ENCODE measurements at places on chromosomes 3 and 15.

- DNase-seq: no peak
Measured at GRCh38 chr3:5186089-5186857, 1.2 kb upstream of the EDEM1 start.

DNA sequence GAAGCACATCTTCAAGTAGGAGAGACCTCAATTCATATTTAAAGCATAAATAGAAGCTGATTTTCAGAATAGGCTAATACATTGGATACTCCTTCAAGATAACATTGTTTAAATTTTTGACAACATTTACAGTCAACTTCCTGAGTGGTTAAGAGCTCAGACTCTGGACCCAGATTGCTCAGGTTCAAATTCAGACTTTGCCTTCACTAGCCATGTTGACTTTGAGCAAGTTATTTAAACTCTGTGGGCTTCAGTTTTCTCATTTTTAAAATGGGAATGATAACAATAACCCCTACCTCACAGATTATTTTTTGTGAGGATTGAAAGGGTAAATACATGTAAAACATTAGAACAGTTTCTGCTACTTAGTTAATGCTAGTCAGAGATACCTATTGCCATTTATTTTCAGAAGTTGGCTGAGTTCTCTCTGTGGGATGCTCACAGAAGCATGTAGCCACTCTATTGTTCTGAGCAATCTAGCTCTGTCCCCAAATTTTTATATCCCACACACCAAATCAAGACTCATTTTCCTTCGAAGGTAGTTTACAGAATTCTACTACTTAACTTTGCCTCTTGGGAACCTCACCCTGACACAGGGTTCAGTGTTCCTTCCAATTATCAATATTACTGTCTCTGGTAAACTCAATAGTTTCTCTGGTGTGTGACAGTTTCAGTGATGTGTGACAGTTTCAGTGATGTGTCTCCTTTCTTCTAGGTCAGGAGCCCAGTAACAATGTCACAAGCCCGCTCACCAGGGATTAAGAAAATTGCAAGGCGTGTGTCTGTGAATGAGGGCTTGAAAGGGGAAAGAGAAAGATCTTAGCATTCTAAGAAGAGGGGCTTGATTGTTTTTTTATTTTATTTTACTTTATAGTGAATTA, 79.4 kb upstream of the OSTN start:
- no peak for DNase-seq

GRCh38 chr15:78360367-78360801, 20.2 kb downstream of the CRABP1 start:
- peak; percentile 34 for DNase-seq

DNA sequence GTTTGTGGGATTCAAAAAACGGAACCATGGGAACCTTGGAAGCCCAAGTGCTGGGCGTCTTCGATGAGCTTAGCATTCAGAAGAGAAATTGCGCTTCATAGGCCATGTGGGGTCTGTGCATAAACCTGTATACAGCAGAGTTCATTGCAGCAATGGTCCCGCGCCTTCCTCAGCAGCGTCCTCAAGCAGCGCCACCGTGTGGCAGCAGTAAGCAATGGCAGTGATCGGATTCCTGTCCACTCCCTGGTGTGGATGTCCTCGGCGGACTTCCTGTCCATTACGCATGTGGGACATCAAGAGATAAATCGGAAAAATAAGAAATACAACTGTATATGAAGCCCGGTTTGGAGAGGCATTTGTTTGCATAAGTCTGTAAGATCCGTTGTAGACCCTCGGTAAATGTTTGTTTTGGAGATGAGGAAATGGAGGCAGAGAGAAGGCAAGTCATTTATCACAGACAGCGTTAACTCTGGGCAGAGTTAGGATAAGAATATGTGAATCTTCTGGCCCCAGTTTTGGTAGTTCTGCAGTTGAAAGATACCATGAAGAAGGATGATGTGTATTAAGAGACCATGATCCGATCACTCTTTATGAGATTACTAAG, 57.7 kb downstream of the CNTN4 start:
- no peak for DNase-seq

DNA sequence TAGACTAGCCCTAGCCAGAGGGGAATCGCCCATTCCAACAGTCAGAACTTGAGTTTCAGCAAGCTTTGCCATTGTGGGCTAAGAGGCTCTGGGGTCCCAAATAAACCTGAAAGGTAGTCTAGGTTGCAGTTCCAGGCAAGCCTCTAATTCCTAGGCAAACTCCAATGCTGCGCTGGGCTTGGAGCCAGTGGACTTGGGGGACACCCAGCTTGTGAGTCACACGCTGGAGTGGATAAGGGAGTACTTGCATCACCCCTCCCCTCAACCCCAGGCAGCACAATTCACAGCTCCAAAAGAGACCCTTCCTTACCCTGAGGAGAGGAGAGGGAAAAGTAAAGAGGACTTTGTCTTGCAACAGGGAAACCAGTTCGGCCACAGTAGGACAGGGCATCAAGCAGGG, 105.2 kb upstream of the DPPA4 start:
- no peak for DNase-seq

DNA sequence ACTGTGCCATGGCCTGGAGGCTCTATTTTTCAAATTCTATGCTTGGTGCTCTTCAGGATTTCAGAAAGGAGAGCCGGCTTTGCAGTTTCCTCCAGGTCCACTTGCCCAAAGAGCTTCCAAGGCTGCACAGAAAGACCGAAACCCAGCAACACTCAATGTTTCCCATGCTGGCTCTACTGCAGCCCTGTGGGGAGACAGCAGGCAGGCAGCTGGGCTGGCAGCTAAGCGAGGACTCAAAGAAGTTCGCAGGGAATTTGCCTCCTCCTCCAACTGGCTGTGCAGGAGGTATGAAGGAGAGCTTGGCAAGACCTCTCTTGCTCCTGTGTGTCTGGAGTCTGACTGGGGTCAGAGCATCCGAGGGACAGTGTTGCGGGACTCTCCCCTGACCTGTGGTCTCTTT, 17.4 kb upstream of the ITGA11 start:
- no peak for DNase-seq

DNA sequence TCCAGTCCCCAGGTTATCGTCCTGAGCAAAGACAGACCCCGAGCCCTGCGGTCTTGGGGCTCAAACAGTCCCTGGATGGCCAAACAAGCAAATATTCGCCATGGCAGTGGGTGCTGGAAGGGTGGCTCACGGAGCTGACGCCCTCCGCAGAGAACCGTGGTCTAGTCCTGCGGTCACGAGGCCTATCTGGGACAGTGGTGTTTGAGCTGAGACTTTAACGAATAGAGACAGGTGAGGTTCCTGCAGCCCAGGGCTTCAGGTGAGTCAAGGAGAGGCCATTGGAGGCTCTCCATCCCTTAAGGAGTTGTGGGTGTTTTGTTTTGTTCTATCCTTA, 399 bp upstream of the SUCLG2 start:
- no peak for DNase-seq

DNA sequence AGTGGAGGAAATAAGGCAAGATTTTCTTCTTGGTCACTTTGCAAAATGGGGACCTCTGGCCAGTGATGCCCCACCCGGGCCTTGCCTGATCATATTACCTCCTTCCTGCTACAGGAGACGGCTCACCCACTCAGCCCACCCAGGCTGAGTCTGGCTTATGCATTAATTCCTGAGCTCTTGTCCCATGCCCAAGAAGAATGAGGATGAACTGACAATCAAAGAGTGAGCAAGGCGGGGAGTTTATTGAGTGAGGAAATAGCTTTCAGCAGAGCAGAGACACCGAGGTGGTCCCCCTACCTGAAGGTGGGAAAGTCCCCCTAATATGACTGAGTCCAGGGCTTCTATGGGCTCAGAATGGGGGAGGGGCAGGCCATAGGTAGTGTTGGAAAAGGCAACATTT, 107.5 kb downstream of the EOMES start:
- DNase-seq: no peak

DNA sequence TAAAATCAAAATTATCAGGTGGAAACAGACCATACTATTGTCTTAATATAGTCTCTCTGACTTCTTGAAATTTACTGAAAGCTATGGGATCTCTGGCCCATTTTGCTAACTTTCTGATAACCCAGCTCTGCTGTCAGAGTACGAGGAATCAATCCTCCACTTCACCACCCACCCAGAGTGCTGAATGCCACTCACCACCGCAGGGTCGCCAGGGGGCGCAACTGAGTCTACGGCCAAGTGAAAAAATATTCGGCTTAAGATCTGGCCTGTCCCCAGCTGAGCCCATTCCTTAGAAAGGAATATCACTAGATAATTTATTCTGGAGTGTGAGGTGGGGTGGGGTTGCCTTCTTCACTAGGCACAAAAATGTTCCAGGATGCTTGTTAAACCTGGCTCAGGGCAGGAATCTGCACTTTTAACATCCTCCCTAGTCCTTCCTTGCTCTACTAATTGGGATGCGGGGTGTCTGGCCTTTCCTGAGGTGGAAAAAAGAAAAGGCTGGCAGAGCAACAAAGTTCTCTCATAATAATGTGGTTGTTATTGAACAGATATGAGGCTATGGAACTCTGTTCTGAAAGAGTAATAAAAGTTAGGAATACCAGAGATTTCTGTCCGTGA, 520.6 kb downstream of the MFSD1 start:
- DNase-seq: peak; percentile 38

GRCh38 chr3:195020921-195021320, 250.0 kb downstream of the XXYLT1 start:
- no peak for DNase-seq

GRCh38 chr3:45443459-45443858, 55.1 kb downstream of the LARS2 start:
- DNase-seq: no peak

- no peak for DNase-seq
Measured at GRCh38 chr3:100230710-100231109, 30.1 kb upstream of the TBC1D23 start.
